ENCODE measurements at places on chromosomes 4 and X.

- DNase-seq = no peak
Measured at GRCh38 chr4:27020203-27020602, 159.6 kb downstream of the STIM2 start.

- no peak for DNase-seq
Measured at GRCh38 chr4:3179126-3179706, 69.7 kb upstream of the MSANTD1 start.

DNA sequence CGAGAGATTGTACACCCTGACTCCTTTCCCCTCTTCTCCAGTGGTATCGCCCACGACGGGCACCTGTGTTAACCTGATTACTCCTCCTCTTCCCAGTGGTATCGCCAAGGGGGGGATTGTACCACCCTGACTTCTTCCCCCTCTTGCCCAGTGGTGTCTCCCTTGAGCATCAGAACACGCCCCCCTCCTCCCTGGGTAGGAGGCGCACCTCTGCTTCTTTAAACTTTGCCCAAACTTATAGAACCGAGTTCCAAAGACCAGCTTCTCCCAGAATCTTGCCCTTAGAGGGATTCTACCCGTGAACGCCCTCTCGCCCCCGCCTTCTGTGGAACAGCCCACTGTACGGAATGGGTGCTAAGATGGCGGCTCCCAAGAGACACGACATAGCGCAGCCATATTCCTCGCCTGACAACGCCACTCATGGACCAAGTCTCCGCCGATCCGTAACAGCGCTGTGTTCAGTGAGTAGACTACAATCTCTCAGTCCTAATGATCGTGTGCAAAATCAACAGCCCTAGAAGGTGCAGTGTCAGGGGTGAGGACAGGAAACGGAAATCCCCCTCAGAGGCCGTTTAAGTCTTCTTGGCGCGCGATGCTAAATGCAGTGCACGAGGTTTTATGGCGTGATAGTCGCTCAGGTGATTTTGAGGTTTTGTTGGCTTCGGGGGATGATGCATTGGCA is 4.2 kb upstream of the ZNF157 start:
- peak; percentile 49 for DNase-seq

DNA sequence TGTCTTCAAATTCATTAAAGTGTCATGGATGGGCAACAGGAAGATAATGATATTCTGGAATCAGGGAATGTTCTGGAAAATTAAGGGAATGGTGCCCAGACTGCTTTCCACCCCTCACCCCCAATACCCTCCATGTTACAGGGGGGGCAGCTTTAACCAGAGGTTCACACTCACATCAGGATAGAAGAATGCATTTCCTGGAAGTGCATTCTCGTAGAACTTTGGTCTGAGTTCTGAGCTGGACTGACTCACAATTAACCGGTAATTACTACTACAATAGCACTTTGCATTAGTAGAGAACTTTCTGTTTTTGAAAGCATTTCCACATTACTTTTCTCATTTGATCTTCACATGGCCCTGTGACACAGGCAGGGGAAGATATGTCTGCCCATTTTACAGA is 52.5 kb upstream of the SHISA3 start:
- DNase-seq = no peak

GRCh38 chrX:103467156-103467555 is 52.1 kb downstream of the RAB40A start:
- no peak for DNase-seq

- DNase-seq = no peak
Measured at GRCh38 chr4:182643801-182644682, 273.1 kb downstream of the DCTD start.

- DNase-seq = no peak
Measured at GRCh38 chr4:7461230-7461629, 26.5 kb upstream of the PSAPL1 start.

GRCh38 chr4:2449511-2450392 is 19.2 kb upstream of the RNF4 start:
- DNase-seq = no peak

DNA sequence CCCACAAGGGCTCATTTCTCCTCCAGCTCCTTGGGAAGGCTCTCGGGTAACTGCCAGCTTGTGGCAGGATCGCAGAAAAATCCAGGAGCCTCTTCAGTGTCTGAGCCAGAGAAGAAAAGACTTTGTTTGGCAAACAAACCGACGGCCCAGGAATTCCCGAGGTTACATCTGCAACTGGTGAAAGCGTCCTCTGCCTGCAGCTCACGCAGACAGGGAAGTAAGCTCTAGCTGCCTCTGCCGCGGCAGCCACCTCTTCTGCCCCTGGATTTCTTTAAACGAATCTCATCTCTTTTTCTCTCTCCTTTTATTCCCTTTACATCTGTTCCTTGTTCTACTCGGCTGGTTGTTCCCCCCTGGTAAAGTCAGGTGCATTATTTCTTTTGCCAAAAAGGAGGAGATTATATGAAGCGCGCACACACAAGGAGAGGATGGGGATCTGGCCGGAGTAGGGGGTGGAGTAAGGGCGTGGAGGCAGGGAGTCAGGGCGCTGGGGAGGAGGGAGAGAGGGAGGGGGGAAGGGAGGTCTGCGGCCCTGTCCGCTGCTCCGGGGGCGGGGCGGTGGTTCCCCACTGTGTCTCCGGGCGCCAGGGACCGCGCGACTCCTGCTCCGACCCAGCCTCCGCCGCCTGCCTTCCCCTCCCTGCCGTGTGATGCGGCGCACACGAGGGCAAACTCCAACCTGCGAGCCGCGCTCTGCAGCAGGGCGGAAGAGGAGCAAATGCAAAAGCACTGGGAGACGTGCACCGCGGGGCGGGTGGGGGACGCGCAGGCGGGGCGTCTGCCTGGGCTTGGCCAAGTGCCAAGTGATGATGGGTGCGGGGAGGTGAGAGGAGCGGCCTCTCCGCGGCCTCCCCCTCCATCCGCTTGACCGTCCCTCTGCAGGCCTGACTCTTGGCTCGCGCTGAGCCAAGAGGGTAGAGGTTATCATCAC is at the start of gene DCHS2:
TSS of gene DCHS2 (minus strand) at position 459 of the 931 bp plus-strand sequence. CDS start at position 15, 444 bp downstream.
- peak; percentile 8 for DNase-seq

GRCh38 chr4:27024805-27025204 is 164.2 kb downstream of the STIM2 start:
- no peak for DNase-seq

DNA sequence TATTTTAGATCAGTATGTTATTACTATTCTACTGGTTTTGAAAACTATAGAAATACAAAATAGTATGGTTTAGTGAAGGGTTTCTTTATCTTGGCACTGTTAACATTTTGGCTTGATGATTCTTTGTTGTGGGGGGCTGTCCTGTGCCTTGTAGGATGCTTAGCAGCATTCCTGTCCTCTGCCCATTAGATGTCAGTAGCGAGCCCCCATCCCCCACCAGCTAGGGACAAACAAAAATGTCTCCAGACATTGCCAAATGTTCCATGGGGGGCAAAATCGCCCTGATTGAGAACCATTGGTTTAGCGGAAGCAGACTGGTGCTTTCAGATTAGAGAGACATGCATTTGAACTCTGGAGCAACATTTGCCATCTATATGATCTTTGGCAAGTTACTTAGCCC is 23.3 kb downstream of the SPARCL1 start:
- DNase-seq = no peak
